Activated T-helper 17 cell treated with anti-CD3 and anti-CD28 coated beads, Interleukin-2, amount 50 U/mL, for 72 hours (primary cell): ENCODE measurements at places on chromosomes 5 and 9. TPM values are rescaled to one million over a fixed set of nuclear protein-coding genes. Genes with fewer than 3 reads are reported as not detected.

STPG3 gene
- total RNA-seq = not detected

LEAP2 gene
- 1.8 TPM for total RNA-seq

WDR41 gene
- total RNA-seq = 14.5 TPM

NDOR1 gene
- total RNA-seq = 20.5 TPM

ZNF454 gene
- not detected for total RNA-seq

GRCh38 chr5:116799401-116799800 lies 224.8 kb upstream of the SEMA6A start:
- H3K27me3 ChIP-seq = no peaks in the 10 kb centered on the region
- H3K36me3 ChIP-seq = no peaks in the 10 kb centered on the region

- H3K4me1 ChIP-seq = peaks cover 10% of the 10 kb centered on the region
- no peaks in the 10 kb centered on the region for H3K27me3 ChIP-seq
- ATAC-seq = no peak
- no peaks in the 10 kb centered on the region for H3K36me3 ChIP-seq
Measured at GRCh38 chr9:79877943-79878602, 306.3 kb downstream of the TLE4 start.

- H3K4me1 ChIP-seq = no peaks in the 10 kb centered on the region
- peaks cover 6% of the 10 kb centered on the region for H3K27me3 ChIP-seq
- ATAC-seq = no peak
- H3K27ac ChIP-seq = no peak overlapping the region
Measured at GRCh38 chr5:178832618-178833201, 27.0 kb upstream of the ZNF354B start.

- ATAC-seq = no peak
- peaks cover 8% of the 10 kb centered on the region for H3K27me3 ChIP-seq
- no peaks in the 10 kb centered on the region for H3K36me3 ChIP-seq
- H3K4me3 ChIP-seq = no peak overlapping the region
- no peak overlapping the region for H3K27ac ChIP-seq
Measured at GRCh38 chr5:67795781-67796477, 419.6 kb upstream of the PIK3R1 start.

DNA sequence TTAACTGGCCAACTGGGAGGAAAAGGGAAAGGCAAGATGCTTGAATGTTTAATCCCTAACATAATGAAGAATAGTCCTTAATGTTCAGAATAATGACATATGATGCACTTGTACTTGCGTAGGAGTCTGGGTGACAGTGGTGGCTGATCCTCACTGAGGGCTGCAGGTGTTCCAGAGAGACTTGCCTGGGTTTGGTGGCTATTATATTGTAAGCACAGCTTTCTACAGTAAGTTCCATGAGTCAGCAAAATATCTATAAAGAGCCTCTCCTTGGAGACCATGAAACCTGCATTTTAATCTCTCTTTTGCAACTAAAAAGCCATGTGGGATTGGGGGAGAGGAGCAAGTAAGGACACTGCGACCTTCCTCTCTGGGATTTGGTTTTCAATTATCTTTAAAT lies 1.9 kb upstream of the NPR2 start:
- peaks cover 42% of the 10 kb centered on the region for H3K36me3 ChIP-seq
- H3K27me3 ChIP-seq = no peaks in the 10 kb centered on the region
- H3K4me1 ChIP-seq = peaks cover 15% of the 10 kb centered on the region
- no peak overlapping the region for H3K27ac ChIP-seq
- H3K4me3 ChIP-seq = no peak overlapping the region

GRCh38 chr9:76366275-76366674 lies 28.0 kb downstream of the RFK start:
- H3K27me3 ChIP-seq = peaks cover 6% of the 10 kb centered on the region
- no peaks in the 10 kb centered on the region for H3K4me1 ChIP-seq
- H3K4me3 ChIP-seq = no peak overlapping the region

DNA sequence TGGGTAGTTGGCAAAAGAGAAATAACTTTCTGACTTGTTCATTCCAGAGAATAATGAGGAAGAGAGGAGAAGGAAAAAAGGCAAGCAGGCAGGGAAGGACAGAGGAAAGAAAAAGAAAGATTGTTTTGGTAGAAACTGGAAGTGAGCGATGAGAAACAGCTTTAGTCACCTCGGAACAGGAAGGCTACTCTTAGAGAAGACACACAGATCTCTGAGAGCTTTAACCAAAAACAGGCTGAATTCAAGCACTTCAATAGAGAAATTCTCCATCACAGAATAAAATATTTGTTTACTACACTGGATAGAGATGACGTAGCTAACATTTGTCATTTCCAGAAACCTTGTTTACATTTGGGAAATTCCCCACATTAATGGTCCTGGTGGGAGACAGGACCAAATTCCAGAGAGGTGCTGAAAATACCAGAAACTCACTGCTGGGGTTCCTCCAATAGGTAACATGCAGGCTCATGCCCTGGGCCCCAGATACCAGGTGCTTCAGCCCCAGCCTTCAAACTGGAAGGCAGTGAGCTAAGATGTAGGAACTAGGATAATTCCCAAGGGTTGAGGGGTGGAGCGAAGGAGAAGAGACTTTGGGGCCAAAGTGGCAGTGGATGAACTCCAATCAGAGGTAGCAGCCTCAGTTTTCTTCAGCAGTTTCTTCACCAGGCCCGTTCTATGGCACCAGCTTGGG lies 227.7 kb upstream of the GRAMD2B start:
- H3K36me3 ChIP-seq = no peaks in the 10 kb centered on the region
- no peaks in the 10 kb centered on the region for H3K4me1 ChIP-seq
- ATAC-seq = no peak

DNA sequence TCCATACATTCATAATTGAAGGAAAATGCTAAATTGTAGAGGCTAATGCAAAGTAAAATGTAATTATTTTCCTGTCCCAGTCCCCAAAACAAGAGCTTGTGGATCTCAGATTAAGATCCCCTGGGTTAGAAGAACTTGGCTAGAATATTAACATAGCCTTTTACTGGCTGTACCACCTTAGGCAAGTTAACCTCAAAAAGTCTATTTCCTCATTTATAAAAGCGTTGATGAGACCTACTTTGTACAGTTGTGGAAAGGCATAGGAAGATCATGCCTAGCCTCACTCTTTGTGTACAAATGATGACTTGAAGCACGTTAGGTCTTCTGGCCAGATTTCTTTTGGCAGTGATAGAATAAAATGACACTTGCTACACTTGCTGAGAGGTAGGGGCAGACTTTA lies 97.2 kb downstream of the F2RL2 start:
- peaks cover 11% of the 10 kb centered on the region for H3K36me3 ChIP-seq
- no peak overlapping the region for H3K4me3 ChIP-seq
- no peaks in the 10 kb centered on the region for H3K27me3 ChIP-seq
- H3K27ac ChIP-seq = peak overlapping the region; percentile 100
- ATAC-seq = no peak

GRCh38 chr9:130142056-130142455 lies 30.1 kb upstream of the NCS1 start:
- H3K27ac ChIP-seq = no peak overlapping the region
- no peak overlapping the region for H3K4me3 ChIP-seq
- H3K27me3 ChIP-seq = peaks cover 16% of the 10 kb centered on the region
- H3K4me1 ChIP-seq = peaks cover 21% of the 10 kb centered on the region
- ATAC-seq = no peak

- no peak overlapping the region for H3K4me3 ChIP-seq
- no peak overlapping the region for H3K27ac ChIP-seq
- no peaks in the 10 kb centered on the region for H3K4me1 ChIP-seq
- no peak for ATAC-seq
- H3K36me3 ChIP-seq = no peaks in the 10 kb centered on the region
Measured at GRCh38 chr5:56422076-56422762, 189.1 kb upstream of the ANKRD55 start.

- no peak for ATAC-seq
- H3K36me3 ChIP-seq = no peaks in the 10 kb centered on the region
- no peak overlapping the region for H3K27ac ChIP-seq
Measured at GRCh38 chr5:145761254-145761653, 73.9 kb downstream of the PRELID2 start.
